ENCODE measurements at places on chromosomes 16 and 17.

- no peak for DNase-seq
Observed at GRCh38 chr16:74501484-74502478, 80.5 kb upstream of the CLEC18B start.

DNA sequence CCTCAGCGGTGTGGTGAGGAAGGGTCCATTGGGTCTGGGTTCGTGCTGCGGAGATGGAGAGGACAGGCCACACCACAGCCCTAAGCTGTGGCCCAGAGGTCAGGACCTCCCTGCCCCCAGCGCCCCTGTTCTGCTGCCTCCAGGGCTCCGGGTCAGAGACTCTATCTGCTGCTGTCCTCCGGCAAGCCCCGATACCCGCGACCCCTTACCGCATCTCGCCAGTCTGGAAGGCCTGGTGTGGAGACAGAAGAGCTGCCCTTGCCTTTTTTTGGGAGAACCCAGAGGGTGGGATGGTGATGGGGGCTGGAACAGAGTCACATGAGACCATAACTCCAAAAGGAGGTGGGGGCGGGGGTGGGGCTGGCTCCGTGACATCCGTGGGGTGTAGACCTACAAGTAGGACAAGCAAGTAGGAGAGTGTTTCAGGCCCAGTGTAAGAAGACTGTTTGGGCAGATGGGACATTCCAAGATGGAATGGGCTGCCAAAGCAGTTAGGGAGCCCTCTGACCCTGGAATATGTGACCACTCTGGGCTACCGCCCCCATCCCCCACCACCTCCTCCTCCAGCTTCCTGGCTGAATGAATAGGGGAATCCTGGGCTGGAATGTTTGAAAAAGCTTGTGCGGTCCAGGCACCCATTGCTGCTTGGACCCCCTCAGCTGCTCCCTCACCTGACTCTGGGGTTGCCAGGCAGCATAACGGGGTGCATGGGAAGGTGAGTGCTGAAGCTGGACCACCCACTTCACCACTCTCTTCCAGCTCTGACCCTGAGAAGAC lies 1.4 kb downstream of the XYLT2 start:
- DNase-seq: no peak

GRCh38 chr16:72612256-72612655 lies 435.7 kb downstream of the ZFHX3 start:
- no peak for DNase-seq

DNA sequence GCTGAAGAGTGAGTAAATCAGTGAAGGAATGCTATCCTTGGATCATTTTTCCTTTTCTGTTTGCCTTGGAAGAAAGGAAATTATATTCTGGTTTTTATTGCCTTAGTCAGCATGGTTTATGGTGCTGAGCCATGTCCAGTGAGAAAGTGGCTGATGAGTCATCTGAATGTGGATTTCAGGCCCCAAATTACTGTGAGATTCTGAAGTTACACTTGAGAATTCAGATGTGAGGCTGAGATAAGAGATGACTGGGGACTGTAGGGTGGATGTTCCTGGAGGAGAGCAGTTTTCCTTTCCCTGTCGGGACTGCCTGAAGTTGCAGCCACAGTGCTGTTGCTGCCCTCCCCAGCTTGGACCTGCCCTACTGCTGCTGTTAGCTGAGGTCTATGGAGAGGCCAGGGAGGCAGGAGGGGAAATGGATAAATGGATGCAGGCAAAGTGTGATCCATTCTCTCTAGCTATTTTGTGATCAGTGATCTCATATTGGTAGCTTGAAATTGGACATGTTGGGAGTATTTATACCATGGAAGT lies 4.2 kb upstream of the MAP3K14 start:
- no peak for DNase-seq

- no peak for DNase-seq
Observed at GRCh38 chr17:76468634-76469010, 1.2 kb downstream of the AANAT start.

- no peak for DNase-seq
Observed at GRCh38 chr16:17362183-17362582, 108.6 kb downstream of the XYLT1 start.

- no peak for DNase-seq
Observed at GRCh38 chr16:84496991-84497390, 7.5 kb downstream of the MEAK7 start.

- DNase-seq: no peak
Observed at GRCh38 chr16:12289175-12290063, 312.9 kb downstream of the SNX29 start.

DNA sequence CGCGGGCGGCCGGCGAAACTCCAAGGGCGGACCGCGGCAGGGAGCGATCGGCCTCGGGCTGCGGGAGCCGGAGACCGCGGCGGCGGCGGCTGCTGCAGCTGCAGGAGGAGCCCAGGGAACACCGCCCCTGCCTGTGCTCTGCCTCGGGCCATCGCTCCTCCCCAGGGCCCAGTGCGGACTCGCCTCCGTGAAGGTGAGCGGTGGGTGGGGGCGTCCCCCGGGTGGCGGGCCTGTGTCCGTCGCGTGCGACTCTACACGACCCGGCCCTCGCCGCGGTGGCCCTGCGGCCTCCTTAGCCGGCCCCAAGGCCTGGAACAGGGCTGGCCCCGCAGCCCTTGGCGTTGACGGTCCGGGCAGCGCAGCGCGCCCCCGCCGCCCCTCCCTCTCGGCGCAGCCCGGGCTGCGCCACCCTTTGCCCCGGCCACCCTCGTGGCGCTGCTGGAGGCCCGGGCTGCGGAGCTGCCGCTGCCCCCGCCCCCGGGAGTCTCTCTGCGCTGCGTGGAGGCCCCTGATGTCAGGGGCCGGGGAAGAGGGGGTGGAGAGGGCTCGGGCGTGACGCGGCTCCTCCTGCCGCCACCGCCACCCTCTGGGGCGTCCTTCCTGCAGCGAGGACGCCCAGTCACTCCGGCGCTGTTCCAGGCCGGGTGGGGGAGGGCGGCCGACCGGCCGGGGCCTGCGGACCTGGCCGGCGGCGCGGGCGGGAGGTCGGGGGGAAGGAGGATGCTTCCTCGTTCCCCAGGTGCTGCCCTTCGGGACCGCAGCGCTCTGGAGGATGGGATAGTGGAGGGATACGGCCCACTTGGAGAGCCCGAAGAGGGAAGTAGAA lies 485 bp downstream of the DYNLL2 start:
- peak; percentile 69 for DNase-seq

DNA sequence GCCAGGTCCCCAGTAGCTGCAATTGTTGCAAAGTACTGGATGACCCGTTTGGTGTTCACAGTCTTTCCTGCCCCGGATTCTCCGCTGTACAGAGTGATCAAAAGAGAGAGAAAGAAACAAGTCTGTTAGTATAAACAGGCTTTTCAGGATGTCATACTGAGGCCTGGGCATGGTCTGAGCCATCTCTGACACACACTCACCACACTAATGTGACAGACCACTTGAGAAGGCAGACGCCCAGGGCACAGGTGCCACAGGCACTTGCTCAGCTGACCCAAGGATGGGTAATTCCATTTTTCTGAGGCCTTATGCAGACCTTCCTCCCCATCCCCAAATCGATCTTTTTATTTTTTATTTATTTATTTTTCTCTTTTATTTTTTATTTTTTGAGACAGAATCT lies 7.5 kb downstream of the MYH3 start:
- no peak for DNase-seq

DNA sequence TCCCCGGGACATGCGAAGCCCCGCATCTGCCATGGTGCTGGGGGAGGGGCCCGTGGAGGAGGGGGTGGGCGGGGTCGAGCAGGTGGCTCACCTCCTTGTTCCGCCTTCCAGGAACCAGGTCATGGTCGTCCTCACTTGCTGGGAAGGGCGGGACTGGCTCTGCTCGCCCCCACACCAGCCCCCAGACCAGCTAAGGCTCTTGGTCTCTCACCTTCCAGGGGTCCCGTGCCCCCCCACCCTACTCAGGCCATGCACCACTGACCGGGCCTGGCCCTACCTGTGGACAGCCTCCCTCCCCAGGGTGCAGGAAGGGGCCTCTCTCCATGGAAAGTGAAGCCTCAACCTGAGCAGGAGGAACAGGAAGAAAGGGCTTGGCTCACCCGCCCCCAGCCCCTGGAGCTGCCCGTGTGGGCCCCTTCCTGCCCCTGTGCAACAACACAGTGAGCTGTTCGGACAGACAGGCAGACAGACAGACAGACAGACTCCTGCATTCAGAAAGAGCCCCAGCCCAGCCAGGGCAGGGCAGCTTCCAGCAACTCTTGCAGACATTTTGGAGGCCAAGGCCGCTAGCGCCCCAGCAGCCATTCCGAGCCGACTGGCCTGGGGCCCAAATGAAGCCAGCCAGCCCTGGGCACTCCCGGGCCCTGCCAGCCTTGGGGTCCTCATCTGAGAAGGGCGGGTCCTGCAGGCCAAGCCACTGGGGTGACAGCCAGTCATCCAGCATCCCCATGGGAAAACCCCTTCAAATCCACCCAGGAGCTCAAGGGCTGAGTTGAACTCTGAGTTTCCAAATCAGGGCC lies 8.1 kb upstream of the KREMEN2 start:
- no peak for DNase-seq

DNA sequence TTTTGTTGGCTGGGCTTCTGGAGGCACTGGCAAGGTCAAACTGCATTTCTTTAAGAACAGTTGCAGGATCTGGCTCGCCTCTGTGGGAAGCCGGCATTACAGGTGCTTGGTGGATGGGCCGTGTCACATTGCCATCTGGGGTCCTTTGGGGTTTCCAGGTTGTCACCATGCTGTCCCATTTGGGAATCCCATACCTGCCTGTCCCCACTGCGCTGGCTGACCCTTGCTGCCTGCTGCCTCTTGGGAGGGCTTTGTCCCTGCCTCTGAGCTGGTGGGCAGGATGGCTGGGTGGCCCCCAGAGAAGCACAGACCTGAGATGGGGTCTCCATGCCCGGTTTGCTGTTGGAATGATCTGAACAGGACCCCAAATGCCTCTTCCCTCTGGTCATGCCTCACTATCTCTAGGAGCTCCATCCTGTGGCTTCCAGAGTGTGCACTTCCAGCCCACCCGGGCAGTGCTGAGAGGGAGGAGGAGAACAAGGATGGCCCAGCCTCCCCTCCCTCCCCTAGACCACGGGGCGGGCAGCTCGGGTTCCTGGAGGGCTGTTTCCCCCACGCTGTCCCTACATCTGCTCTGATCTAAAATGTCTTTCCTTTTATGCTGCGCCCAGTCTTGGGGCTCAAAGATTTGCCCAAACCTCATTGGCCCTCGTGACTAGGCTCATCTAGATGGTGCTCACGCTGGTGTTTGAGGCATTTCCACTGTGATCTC lies 28.0 kb downstream of the OR1D5 start:
- DNase-seq: no peak

GRCh38 chr17:2181897-2182448 lies 121.6 kb downstream of the SMG6 start:
- DNase-seq: no peak

- DNase-seq: no peak
Observed at GRCh38 chr17:48734333-48735061, 5.9 kb upstream of the HOXB13 start.

DNA sequence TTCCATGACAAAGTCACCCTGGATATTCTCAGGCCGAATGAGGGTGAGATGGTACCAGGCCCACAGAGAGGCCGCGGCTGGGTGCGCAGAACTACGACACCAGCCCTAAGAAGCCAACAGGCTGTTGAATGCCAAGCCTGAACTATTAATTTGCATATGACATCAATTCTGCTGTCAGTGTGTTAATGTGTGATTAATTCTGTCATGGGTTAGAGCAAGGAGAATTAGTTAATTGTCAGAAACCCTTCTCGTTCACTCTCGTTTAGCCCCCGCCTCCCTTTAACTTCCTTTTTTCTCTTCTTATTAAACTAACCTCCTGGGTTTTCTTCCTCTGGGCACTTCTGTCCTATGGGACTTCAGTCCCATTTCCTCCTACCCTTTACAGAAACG lies 123.4 kb downstream of the ZFHX3 start:
- DNase-seq: no peak

DNA sequence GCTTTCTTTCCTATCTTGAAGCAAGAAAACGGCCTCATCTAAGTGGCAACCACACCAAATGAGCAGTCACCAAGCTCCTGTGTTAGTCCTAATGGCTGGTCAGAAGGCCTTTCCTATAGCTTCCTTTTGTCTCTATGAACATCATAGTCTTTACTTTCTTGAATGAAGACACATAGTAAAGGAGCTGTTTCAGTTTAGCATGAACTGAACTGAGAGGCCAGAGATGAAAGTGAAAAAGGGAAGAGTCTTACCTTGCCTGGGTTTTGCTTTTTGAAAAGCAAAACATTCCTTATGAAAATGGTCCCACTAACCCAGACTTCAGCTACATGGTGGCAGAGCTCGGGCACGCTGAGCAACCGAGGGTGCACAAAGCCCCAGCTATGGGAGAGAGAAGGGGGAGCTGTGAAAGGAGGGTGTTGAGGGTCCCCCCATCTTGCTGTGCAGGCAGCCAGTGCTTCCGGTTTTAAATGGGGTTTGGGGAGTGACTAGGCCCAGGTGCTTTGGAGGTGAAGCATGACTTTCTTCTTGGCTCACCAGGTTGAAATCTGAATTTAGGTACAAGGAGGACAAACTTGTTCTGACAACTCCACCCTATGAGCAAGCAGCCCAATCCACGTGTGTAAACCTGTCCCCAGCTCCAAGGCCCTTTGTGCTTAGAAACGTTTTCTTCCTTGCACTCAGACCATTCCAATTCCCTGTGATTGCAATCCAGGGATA lies 9.1 kb upstream of the PSMC3IP start:
- DNase-seq: no peak

- peak; percentile 24 for DNase-seq
Observed at GRCh38 chr16:2019518-2019920, at the start of gene NPW. TSS of gene NPW (plus strand) at chr16:2019785.

DNA sequence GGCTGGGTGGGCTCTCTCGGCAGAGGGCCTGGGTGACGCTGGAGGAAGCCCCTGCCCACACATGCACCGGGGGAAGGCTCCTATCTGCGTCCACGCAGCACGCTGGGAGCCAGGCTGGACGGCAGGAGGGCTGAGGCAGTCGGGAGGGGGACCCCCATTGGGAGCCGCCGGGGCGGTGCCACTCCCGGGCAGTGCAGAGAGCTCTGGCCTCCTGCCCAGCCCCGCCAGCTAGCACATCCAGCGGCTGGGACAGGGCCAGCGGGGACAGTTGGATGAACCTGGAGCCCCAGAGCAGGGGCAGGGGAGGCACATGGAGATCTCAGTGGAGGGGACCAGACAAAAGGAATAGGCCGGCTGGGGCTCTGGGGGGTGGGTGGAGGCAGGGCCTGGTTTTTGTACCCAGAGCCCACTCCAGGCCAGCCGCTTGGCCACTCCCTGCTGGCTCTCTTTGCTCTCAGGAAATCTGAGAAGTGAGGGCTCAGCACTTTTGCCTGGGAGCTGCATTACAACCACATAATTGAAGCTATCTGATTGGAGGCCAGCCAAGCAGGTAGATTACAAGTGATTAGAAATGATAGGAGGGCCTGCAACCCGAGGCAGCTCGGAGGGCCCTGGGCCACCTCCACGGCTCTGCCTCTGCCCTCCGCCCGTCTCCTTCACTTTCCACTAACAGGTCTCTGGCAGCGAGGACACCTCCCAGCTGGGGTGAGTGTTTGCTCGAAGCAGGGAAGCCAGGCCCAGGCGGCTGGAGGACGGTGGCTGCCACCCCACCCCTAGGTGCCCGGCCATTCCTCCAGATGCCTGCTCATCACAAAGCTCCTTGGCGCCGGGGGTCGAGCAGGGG lies 40.1 kb downstream of the ENGASE start:
- DNase-seq: no peak

GRCh38 chr16:424033-424622 lies 1.3 kb upstream of the RAB11FIP3 start:
- no peak for DNase-seq

- peak; percentile 79 for DNase-seq
Observed at GRCh38 chr17:40068917-40069750, 6.4 kb downstream of the THRA start.
